ENCODE measurements at places on chromosomes 4 and X.

GRCh38 chrX:20857746-20858145 is 516.5 kb upstream of the CNKSR2 start:
- DNase-seq = no peak

- no peak for DNase-seq
Measured at GRCh38 chrX:123803331-123803983, 56.4 kb upstream of the XIAP start.

GRCh38 chr4:165207016-165207430 is 338 bp upstream of the KLHL2 start:
- no peak for DNase-seq

DNA sequence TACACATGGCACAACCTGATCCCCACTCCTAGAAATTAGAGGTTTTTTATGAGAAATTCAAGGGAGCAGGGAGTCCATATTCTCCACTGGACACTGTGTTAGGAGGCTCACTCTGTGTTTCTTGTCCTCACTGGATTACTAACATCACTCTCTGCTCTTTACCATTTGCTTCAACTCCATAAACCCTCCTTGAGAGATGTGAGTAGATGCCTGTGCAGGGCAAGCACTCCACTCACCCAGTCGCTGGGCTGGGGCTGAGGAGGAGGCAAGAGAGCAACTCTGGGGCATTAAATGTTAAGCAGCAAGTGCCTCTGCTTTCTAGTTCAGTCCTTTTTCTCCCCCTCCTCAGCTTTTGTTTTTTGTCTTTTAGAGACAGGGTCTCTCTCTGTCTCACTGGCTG is 115.1 kb downstream of the LARP7 start:
- DNase-seq = no peak

Measured in stimulated activated CD8-positive, alpha-beta memory T cell treated with anti-CD3 and anti-CD28 coated beads, Interleukin-15, amount 100 ng/mL, for 48 hours (primary cell).